ENCODE measurements at places on chromosomes 11 and 22. TPM values are rescaled to one million over a fixed set of nuclear protein-coding genes. Genes with fewer than 3 reads are reported as not detected.

The BBOX1 gene
- total RNA-seq, result not detected

The TRPM5 gene
- total RNA-seq, result not detected

The RIMBP3B gene
- not detected for total RNA-seq

The C11orf16 gene
- total RNA-seq, result not detected

The GVQW3 gene
- total RNA-seq, result 2.6 TPM

The MS4A4E gene
- 10.2 TPM for total RNA-seq

The CREB3L1 gene
- 0.66 TPM for total RNA-seq

The SEPTIN5 gene
- total RNA-seq, result 14.5 TPM

The RBMXL2 gene
- not detected for total RNA-seq

The TCN2 gene
- 26.2 TPM for total RNA-seq

The BTG4 gene
- total RNA-seq, result not detected

Measured in sigmoid colon (tissue), 7 donors.